GM12864 (cell line): ENCODE measurements at places on chromosomes 1 and 21.

DNA sequence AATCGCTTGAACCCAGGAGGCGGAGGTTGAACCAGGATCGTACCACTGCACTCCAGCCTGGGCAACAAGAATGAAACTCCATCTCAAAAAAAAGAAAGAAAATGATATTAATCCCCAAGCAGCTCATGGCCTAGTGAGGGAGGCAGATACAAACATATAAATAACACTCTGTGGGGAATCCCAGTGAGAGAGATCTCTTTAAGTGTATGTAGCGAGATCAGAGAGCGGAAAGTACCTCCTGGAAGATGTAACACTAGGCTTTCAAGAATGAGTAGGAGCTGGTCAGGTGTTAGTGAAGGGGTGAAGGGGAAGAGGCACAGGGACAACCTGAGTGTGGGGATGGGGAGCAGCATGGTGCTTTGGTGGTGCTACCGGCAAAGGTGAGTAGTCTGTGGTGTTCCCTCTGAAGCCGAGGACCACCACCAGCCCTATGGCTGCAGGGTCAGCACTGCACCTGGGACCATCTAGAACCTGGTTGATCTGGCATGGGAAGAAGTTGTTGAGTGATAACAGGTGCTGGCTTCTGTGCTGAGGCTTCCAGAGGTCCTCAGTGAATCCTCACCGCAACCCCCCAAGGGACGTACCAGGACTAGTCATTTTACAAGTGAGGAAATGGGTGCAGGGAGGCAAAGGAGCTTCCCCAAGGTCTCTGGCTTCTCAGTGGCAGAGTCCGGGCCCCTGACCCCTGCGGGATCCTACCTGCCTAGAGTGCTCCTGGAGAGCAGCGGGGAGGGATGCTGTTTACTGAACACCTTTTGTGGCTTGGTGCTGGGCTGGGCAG, 367.6 kb upstream of the VAMP3 start:
- DNase-seq, result peak; percentile 24

GRCh38 chr1:243268751-243269460, 13.1 kb downstream of the SDCCAG8 start:
- no peak for DNase-seq

GRCh38 chr1:93680420-93681100, 1.1 kb downstream of the BCAR3 start:
- no peak for DNase-seq

- no peak for DNase-seq
Measured at GRCh38 chr21:34365809-34366208, 2.0 kb downstream of the KCNE2 start.

- no peak for DNase-seq
Measured at GRCh38 chr1:185929776-185930175, 195.6 kb downstream of the HMCN1 start.

- no peak for DNase-seq
Measured at GRCh38 chr1:8022395-8023286, 3.5 kb downstream of the ERRFI1 start.

DNA sequence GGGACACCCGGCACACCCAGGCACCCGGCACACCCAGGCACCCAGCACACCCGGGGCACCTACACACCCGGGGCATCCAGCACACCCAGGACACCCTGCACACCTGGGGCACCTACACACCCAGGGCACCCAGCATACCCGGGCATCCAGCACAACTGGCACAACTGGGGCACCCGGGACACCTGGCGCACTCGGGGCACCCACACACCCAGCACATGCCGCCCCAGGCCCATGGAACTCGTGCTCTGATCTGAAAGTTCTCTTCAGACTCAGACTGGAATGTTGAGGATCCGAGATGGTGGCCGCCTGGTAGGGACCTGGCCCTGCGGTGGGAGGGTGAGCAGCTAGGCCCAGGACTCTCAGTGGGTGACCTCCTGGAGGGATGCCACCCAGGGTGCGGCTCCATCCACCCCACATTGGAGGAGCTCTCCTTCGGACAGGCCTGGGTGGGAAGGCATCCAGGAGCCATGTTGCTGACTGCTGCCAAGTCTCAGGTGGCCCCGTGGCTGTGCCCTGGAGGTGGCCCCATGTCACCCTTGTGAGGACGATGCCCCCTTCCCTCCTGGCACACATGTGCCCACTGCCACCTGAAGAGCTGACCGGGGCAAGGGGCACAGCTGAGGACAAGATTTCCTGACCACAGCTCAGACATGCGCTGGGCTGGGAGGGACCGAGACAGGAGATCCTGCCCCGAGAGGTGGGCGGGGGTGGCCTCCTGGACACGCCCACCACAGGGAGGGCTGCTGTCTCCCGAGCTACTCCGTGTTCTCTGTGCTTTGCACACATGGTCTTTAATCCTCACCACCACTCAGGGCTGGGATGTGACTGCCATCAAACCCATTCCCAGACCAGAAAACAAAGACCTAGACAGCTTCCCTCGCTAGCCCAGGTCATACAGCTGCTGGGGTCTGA, 37.0 kb downstream of the UBE2G2 start:
- DNase-seq, result no peak

- DNase-seq, result no peak
Measured at GRCh38 chr1:27364696-27365371, 1.9 kb downstream of the MAP3K6 start.

DNA sequence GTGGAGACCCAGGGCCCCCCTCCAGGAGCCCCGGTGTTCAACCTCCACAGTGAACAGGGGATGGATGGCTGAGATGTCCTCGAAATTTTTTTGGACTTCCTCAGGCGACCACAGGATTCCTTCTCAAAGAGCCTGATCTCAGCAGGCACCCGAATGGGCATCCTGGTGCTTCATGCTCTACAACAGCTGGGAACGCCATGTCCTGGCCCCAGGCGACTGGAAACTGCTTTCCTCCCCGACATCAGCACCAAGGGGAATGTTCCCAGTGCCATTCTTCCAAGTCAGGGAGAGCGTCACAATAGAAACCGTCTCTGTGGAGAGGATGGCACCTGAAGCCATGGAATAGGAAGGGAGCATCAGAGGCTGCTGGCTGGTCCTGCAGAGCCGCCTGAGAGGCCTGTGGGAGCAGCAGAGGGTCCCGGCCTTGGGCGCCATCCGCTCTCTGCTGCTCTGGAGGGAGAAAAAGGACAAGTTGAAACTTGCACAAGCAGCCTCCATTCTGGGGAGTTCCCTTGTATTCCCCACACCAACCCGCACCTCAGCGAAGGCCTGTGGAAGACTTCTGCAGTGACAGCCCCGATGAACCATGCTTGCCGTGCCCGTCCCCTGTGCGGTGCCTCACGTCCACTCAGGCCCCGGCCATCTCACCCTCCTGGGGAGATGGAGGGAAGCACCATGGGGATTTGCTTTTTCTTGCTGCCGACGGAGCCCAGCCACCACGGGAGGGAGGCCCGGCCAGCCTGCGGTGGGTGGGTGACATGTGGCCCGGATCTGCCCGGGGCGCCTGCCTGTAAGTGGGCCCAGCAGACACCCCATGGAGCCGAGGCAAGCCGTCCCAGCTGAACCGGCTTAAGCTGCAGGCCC, 2.3 kb upstream of the ADARB1 start:
- DNase-seq, result no peak

DNA sequence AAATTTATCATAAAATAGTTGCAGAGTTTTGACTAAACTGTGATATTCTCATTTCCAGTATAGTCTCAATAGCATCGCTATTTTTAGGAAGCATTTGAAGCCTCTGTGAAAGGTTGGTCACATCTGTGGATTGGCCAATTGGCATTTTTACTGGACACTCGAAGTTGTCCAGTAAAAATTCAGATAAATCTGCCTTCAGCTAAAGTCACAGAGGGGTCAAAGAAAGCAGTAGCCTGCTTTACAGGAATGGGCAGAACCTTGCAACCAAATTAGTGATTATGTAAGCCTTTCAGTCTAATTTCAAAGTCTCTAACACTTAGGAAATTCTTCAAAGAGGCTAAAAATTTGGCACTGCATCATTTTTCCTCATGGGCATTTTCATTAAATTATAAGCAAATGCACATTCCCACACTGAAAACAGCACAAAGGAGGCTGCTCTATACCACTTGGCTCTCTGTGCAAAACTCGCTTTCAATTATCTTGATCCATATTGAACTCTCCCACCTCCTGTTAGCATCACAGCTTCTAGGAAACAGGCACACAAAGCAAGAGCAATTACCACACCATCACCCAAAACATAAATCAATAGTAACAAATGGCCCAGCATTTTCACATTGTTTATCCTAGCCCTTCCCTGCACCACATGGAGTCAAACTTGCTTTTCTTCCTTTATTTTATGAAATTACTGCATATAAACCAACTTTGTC, 318.5 kb upstream of the DUSP10 start:
- no peak for DNase-seq

GRCh38 chr1:230208619-230209261, 141.7 kb downstream of the GALNT2 start:
- peak; percentile 44 for DNase-seq

GRCh38 chr1:153032677-153033308, 1.8 kb downstream of the SPRR1B start:
- DNase-seq, result no peak

DNA sequence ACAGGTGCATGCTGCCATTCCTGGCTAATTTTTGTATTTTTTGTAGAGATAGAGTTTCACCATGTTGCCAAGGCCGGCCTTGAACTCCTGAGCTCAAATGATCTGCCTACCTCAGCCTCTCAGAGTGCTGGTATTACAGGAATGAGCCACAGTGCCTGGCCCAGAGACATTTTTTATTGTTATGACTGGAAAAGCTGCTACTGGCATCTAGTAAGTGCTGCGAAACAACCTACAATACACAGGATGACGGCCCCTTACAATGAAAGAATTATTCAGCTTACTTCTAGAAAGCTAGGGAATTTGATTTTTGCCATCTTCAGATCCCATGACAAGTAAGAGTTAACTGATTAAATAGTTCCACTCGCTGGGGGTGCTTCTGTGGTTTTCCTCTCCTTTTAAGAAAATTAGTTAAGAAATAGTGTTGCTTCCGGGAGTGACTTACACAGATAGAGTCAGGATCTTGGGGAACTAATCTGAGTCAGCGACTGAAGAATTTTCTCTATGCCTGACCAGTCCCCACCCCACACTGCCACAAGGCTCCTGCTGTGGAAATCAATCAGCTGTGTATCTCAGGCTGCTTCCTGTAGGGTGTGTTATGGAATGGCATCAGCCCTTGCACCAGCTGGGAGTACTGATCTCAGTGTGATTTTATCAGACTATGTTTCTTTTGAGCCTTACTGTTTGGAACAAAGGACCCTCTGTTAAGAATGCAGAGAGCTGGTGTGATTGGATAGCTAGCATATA, 93.0 kb upstream of the BMP8A start:
- DNase-seq, result peak; percentile 30

DNA sequence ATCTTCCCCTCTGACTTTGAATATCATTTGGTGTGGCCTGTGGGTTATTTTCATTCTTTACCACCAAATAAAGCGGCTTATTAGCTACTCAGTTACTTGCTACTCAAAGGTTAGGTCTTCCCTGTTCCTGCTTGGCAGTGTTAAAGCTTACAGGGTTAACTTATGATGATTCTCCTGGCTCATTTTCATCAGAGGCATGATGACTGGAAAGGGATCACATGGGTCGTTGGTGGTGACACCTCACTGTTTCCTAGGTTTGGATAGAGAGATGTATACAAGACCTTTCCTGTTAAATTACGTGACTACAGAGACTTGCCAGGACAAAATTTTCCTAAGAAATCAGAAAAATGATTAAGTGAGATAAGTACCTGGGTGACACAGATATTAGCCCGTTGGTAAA, 27.4 kb downstream of the MRPS6 start:
- DNase-seq, result no peak

- DNase-seq, result no peak
Measured at GRCh38 chr1:198950036-198950435, 311.2 kb downstream of the PTPRC start.

DNA sequence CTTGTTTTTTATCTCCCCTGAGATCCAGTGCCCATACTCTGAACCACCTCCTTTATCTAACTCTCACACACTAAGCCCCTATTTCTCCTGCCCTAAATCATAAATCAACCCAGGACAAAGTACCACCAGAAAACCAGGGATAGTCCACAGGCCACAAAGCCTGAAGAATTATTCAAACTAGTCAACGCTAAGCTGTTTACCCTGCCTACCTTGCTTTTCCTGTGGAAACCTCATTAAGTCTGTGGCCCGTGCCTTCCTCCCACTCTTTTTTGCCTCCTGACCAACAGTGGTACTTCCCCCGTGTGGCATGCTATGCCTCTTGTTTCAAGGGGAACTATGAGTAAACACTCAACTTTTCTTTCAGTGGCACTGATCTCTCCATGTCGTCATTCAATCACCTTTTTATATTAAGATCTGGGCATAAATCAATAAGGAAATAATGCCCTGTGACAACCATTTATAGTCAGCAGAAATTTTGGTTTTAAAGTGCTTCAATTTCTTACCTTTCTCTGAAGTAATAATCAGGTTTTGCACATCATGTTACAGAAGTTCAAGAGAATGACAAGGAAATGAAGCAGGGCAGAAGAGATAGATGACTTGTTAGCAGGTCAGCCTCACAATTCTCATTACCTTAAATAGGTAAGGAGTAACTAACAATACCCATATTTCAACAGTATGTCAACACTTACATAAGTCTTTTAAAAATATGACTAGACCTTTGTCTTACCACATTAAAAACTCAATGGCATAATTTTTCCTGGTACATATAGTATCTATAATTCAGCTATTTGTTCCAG, 32.1 kb downstream of the EYA3 start:
- DNase-seq, result no peak

- no peak for DNase-seq
Measured at GRCh38 chr1:30184393-30185141, 538.8 kb downstream of the MATN1 start.

GRCh38 chr1:55957276-55957675, 622.1 kb downstream of the PLPP3 start:
- no peak for DNase-seq

DNA sequence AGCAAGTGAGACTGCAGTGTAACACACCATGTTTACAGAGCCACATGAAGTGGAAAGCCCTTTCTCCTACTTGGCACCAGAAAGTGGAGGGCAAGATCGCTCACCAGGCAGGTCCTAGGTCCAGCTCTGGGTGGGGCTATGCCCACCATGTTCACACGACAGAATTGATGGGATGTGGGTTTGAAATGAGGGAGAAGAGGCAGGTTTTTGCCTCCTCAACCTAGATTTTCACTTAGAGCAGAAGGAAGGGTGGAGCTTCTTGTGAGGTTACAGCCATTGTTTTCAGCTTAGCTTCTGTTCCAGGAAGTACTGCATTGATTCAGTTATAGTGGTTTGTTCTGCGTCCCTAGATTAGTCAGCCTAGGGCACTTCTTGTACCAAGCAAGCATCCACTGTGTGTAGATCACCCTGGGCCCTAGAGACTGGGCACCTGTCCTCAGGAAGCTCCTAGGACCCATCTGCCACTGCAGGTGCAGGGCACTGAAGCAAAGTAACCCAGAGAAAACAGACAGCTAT, 2.3 kb downstream of the CD53 start:
- peak; percentile 70 for DNase-seq
